ENCODE measurements at places on chromosomes 7 and 10.

- DNase-seq: no peak
Observed at GRCh38 chr10:3068968-3069737, 1.8 kb downstream of the PFKP start.

DNA sequence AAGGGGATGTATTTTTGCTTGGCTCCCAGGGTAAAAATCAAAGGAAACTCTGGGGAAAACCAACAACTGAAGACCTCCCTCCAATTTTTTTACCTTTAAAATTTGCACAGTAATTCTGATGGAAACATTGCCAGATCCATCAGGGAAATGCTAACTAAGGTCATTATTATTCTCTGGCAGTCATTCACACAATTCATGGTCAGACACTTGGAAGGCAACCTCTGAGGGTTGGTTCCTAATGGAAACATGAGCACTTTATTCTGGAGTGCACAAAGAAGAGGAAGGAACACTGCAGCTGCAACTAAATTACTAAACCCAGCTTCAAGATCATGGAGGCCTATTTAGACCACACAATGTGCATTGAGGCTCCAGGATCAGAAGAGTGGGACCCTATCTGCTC, 34.2 kb downstream of the SRI start:
- no peak for DNase-seq

DNA sequence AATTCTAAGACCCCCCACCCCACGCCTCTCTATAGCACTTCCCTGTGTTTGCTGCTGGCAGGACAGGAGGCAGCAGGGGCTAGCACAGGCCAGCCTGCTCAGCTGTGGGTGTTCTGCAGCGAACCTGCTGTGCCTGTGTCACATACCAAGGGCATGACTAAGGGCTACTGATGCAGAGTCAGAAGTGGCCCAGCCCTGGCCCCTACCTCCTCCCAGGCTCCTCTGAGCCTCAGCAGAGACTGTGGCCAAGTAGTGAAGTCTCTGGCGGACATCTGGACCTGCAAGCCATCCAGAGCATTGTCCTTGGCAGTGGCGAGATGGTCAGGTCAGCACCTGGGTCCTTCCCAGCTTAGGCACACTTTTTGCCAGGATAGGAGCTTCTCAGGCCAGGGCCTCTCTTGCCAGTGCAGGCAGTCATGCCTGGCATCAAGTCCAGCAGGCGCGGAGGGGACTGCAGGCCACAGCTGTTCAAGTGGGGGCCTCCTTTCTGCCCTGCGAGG, 116.3 kb upstream of the RET start:
- no peak for DNase-seq

- DNase-seq: no peak
Observed at GRCh38 chr10:62382831-62383230, 8.7 kb downstream of the ZNF365 start.

GRCh38 chr7:19401461-19401860, 256.2 kb upstream of the FERD3L start:
- no peak for DNase-seq

DNA sequence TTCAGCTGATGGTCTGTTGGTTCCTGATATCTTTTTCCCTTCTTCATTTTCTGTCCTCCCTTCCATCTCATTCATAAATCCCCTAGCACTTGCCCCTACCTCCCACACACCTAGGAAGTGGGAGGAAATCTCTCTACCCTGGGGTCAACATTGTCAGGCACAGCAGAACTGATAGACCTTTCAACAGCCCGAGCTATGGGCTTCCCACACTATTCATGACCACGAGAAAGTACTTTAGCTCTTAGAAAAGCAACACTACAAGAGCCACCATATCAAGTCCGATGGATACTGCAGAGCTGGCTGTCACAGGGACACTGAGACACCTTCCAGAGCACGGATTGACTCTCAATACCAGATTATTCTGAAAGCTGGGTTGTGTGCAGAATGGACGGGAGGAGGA, 180.6 kb upstream of the NEBL start:
- DNase-seq: no peak

Data from NCI-H2107 (cell line).